CD8-positive, alpha-beta memory T cell (primary cell): ENCODE measurements at places on chromosomes 7 and 10. TPM values are rescaled to one million over a fixed set of nuclear protein-coding genes. Genes with fewer than 3 reads are reported as not detected.

GHRHR gene
- not detected for polyA plus RNA-seq

NANOS1 gene
- 0.07 TPM for polyA plus RNA-seq

SEMA3C gene
- not detected for polyA plus RNA-seq

ELMO1 gene
- 65.6 TPM for polyA plus RNA-seq

LIPM gene
- not detected for polyA plus RNA-seq

KEL gene
- polyA plus RNA-seq, result not detected

PSD gene
- polyA plus RNA-seq, result 1.9 TPM

LRRC17 gene
- polyA plus RNA-seq, result not detected

HPS6 gene
- 30.4 TPM for polyA plus RNA-seq

H2BK1 gene
- polyA plus RNA-seq, result not detected

NAT16 gene
- not detected for polyA plus RNA-seq

RBP3 gene
- not detected for polyA plus RNA-seq
